Activated CD8-positive, alpha-beta memory T cell treated with anti-CD3 and anti-CD28 coated beads for 1 hour (primary cell): ENCODE measurements at places on chromosomes 11 and 22.

- DNase-seq: no peak
These were observed 50.7 kb downstream of the MYEOV start for GRCh38 chr11:69344570-69345145.

- DNase-seq: no peak
These were observed 74.6 kb downstream of the CASP12 start for GRCh38 chr11:104823657-104824056.

DNA sequence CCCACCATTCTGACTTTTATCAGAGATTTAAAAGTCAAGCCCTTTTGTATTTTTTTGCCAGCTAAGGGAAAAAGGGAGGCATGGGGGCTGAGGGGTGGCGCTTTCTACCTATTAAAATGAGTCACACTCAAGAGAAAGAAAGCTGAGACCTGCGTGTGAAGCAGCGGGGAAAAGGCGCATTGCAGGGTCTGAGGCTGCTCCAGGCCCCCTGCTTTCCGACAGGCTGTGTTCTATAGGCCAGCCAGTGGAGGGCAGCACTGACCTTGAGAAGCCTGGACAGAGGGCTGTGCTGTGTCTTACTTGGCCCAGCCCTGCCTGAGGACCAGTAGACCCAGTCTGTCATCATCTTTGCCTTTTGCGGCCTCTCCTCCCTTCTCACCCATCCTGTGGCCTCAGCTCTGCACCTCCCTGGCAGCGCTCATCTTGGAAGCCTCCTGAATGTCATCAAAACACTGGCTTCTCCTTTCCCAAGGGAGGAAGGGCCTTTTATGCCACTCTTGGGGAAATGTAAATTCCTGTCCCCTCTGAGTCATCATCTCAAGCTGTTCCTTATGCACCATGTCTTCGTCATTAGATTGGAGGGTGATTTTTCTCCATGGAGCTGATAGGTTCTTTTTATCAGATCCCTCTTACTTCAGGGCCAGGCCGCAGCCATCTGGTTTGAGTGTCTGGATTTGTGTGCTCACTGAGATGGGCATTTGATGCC is 12.6 kb upstream of the MAPK8IP1 start:
- no peak for DNase-seq

DNA sequence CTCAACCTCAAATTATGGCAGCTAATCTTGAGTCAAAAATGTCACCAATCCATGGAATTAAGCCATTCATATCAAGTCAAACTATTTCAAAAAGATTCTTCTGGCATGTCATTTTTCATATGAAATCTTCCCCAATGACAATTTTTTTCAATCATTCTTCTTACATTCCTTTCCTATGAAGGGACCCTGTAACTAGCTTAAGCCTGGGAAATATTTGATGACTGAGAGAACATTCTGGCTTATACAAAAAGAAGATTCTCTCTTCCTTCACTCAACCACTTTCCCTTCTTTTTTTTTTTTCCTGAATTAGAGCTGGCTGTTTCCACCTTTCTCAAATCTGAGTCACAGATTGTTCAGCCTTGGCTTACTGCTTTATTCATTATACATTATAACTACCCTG is 903.7 kb downstream of the FAM181B start:
- DNase-seq: no peak

- no peak for DNase-seq
These were observed 31.9 kb downstream of the ANKK1 start for GRCh38 chr11:113419454-113420003.
